ENCODE measurements at places on chromosomes 3 and 15. TPM values are rescaled to one million over a fixed set of nuclear protein-coding genes. Genes with fewer than 3 reads are reported as not detected.
A peak's percentile ranks its signal among the peaks of the same experiment; 100 is the strongest.

The SCN11A gene
- total RNA-seq: not detected

DNA sequence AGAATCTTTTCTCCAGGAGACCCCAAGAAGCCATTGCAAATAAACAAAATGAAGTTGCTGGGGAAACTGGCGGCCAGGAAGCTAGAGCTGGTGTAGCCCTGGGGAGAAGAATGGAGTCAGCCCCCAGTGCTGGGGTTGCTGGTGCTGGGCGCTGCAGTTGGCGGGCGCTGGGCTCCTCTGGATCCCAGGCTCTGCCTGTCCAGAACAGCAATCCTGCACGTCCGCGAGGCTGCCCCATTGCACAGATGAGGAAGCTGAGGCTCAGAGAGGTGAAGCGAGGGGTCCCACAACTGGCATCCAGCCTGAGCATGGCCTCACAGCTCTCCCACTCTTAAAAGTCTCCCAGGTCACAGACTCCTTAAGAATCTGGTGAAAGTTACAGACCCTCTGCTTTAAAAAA is 161.1 kb downstream of the OR4M2 start:
- DNase-seq: no peak

- no peak for DNase-seq
Observed at GRCh38 chr3:169475978-169476698, 187.4 kb downstream of the MECOM start.

GRCh38 chr3:59316688-59317275 is 267.0 kb upstream of the CFAP20DC start:
- DNase-seq: no peak

The PLIN1 gene
- not detected for total RNA-seq

The ACTC1 gene
- total RNA-seq: 0.29 TPM

DNA sequence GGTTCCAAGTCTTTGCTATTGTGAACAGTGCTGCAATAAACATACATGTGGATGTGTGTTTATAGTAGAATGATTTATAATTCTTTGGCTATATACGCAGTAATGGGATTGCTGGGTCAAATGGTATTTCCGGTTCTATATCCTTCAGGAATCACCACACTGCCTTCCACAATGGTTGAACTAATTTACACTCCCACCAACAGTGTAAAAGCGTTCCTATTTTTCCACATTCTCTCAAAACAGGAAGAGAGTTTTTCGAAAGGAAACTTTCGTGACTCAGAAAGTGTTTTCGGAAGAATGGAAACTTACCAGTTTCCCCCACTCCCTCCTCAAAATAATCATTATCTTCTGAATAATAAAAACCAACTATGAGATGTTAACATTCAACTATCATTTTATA is 205.8 kb downstream of the ALCAM start:
- no peak for DNase-seq

DNA sequence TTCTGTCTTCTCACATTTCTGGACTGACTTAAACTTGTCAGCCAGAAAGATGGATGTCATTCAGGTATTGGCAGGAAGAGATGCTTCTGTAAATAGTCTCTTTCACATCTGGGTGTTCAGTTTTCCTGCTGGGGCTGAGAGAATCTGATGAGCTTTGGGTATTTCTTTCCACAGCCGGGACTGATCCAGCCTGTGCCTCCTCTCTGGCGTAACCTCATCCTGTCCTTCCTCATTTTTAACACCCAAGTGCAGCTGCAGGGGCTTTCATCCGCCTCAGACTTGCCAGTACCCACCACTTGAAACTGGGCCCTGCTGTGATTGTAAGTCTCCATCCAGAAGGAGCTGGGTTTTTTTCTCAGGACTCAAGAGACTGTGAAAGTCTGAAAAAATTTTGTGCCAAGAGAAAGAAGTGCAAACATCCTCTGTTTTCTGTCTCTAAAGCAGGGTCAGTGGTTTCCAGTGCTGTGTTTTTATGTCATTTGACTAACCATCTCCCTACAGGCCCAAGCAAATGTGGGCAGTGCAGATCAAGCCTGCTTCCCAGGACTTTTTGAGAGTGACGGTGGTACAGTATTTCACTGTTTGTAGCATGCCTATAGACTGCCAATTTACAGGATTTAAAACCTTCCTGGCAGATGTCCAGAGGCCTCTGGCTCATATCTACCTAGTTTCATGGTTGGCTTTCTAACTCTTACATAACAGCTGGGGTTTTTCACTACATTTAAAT is 342.7 kb downstream of the PTPRG start:
- DNase-seq: no peak

DNA sequence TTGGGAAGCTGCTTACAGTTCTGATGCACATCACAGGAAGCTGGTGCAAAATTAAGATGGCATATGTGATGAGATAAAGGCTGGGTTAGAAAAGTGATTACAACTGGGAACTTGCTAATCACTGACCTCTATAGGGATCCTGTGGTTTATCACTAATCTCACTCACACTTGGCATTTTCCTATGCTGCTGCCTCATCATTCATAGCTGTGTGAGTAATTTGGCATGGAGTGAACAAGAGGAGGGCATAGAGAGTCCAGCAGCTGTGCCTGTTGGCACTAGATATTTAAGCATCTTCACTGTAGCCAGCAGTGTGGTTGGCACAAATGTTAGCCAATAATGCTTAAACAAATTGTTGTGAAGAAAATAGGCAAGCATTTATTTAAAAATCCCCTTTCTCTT is 217.7 kb upstream of the CGNL1 start:
- peak; percentile 70 for DNase-seq

GRCh38 chr15:40252141-40252437 is 13.2 kb downstream of the PAK6 start:
- DNase-seq: no peak

The UNC13C gene
- not detected for total RNA-seq

The NRROS gene
- not detected for total RNA-seq

GRCh38 chr15:56241374-56242105 is 2.1 kb downstream of the RFX7 start:
- no peak for DNase-seq

The NANOGP8 gene
- total RNA-seq: not detected

All from A172 (cell line).